ENCODE measurements at places on chromosomes 2 and 18.

DNA sequence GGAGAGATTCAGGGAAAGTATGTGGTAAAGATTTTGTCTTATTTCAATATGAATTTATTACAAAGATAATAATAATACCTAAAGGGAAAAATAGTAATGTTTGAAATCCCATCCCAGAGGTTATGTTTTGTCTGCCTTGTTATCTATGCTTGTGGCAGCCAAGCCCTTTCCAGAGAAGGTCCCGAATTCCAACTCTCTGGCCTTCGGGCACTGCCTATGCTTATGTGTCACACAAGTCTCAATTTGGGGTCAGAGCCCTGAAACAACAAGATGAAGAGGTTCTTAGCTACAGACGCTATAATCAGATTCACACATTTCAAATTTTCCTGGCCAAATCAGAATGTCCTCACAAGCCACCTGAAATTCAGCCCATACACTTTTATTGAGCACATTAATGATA, 59.9 kb downstream of the DNER start:
- DNase-seq: no peak

- DNase-seq: no peak
These were observed 161.3 kb upstream of the HNRNPA3 start for GRCh38 chr2:177051278-177051677.

DNA sequence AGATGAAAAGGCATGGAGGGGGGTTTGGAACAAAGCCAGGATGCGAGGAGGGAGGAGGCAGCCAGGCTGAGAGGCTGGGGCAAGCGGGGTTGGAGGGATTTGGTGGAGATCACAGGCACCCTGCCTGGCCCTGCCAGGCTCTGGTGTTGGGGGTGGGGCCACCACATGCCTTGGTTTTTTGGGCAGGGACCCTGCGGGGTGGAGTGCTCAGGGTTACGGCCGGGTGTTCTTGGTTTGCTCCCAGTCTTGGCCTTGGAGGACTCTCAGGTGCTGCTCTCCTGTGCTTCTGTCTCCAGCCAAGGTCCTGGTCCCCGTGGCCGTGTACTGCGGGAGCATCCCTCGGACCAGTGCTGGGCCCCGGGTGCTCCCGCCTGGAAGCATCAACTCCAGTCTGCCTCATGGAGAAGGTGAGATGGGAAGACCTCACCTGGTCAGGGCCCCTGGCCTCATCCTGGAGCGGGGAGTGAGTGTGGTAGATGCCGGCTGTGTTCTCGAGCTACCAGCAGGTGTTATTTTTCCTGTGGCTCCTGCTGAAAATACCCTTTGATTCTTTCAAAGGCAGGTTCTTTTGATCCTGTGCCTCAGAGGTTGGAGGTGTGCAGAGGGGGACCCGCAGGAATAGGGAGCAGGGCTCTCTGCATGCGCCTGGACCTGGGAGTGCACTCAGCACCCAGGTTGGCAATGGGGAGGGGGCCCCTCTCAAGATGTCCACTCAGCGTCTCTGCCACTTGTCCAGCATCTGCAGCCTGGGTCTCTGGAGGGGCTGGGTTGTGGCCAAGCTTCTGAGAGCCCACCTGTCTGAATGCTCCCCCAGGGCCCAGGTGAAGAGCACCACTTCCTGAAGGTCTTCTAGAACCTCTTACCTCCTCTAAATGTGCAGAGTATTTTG, 17.0 kb downstream of the TOGARAM2 start:
- no peak for DNase-seq

- no peak for DNase-seq
These were observed 716.3 kb downstream of the TSN start for GRCh38 chr2:122471753-122472152.

All from Calu3 (cell line).